ENCODE measurements at places on chromosomes 2 and 18. TPM values are rescaled to one million over a fixed set of nuclear protein-coding genes. Genes with fewer than 3 reads are reported as not detected.

DNA sequence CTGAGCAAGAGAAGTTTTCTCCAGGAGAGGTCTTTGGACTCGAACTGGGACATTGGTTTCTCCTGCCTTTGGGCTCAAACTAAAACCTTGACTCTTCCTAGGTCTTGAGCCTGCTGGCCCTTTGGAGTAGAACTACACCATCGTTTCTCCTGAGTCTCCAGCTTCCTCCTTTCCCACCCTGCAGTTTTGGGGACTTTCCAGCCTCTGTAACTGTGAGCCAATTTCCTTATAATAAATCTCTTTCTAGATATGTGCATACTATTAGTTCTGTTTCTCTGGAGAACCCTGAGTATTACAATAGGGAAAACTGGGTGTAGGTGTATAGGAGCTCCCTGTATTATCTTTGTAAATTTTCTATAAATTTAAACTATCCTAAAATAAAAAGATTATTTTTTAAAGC is 219.8 kb upstream of the AGAP1 start:
- no peak for DNase-seq

DNA sequence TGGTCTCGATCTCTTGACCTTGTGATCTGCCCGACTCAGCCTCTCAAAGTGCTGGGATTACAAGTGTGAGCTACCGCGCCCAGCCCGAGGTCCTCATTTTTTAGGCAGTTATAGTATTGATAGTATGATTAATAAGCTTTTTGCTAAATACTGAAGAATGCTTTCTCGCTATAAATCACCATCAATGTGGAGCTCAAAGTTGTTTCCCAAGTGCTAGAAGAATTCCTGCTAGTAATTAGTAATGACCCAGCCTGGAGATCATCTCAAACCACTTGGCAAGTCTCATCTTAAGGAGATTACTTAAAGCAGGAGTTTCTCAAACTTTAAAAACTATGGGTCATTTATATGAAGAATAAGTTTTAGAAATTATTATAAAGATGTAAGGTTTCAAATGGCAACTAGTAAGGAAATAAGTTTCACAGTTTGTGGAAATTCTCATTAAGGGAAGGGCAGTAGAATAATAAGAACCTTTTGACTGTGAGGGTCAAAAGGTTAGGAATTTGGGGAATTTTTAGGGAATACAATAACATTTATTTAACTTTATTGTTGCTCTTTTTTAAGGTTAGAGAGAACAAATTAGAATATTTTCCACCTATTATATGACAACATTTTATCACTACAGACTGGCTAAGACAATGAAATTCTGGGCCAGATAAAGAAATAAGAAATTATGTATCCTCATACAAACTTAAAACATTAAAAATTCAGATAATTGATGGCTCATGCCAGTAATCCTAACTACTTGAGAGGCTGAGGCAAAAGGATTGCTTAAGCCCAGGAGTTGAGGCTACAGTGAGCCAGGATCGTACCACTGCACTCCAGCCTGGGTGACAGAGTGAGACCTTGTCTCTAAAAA is 148.6 kb upstream of the MAP3K20 start:
- no peak for DNase-seq

GRCh38 chr2:196130039-196130825 is 41.1 kb downstream of the STK17B start:
- no peak for DNase-seq

- DNase-seq: no peak
Observed at GRCh38 chr2:10894264-10894935, 17.3 kb upstream of the KCNF1 start.

GRCh38 chr18:52415131-52415530 is 75.1 kb downstream of the DCC start:
- no peak for DNase-seq

GRCh38 chr18:58087928-58088690 is 44.1 kb downstream of the NEDD4L start:
- peak; percentile 83 for DNase-seq

- DNase-seq: peak; percentile 37
Observed at GRCh38 chr2:158179660-158180059, 78.0 kb downstream of the UPP2 start.

Gene HTR2B
- total RNA-seq: not detected

Gene GAD1
- total RNA-seq: 3.2 TPM

- peak; percentile 35 for DNase-seq
Observed at GRCh38 chr18:47184419-47185050, 8.4 kb upstream of the IER3IP1 start.

GRCh38 chr2:54942373-54942772 is 107.9 kb downstream of the RTN4 start:
- DNase-seq: no peak

Gene SLC4A3
- total RNA-seq: under 0.01 TPM

DNA sequence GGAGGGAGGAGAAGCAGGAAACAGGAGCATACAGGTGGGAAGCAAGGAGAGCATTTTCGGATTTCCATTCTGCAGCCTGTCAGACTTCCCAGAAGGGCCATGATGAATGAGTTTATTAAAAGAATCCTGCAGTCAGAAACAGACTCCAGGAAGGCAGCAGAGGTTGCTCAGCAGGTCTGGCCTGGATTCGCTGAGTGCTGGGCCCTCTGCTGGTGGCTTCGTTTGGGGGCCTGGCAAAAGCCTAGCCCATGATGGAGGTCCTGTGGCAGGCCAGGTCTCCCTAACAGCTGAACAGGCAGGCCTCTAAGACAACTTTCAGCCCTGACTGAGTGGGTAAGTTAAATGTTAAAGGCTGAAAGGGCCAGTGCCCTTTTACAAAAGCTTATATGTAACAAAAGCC is 108.2 kb upstream of the CAPN13 start:
- peak; percentile 23 for DNase-seq

Gene SDC1
- 0.27 TPM for total RNA-seq

- no peak for DNase-seq
Observed at GRCh38 chr2:59584958-59585357, 968.5 kb downstream of the BCL11A start.

Gene NTSR2
- total RNA-seq: not detected

Gene LNPK
- total RNA-seq: 7.3 TPM

Gene GALNT3
- total RNA-seq: 2.2 TPM

DNA sequence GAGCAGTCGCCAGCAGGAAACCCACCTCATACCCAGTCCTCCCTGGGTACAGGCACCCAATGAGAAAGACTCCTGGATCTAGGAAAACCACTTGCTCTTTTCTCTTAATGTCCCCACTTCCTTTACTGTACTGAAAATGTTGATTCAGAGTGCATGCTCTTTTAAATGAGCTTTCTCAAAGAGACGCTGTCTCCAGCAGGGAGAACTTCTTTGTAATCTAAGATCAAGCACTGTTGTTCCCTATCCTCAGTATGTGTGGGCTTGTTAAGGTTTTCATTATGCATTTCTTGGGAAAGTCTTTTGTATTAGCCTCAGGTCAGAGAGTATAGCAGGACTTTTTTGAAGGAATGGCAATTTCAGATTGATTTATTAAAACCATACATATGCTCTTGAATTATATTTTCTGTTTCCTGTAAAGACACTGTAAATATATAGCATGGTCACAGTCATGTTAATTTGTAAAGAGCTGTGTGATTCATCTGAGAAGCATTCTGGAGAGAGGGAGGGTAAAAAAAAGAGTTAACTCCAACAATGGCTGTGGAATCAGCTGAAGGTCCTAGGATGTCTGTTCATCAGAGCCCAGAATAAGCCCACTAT is 178.1 kb downstream of the MGAT5 start:
- DNase-seq: no peak

- no peak for DNase-seq
Observed at GRCh38 chr2:29755233-29755632, 166.2 kb downstream of the ALK start.

GRCh38 chr18:62745089-62745751 is 29.9 kb downstream of the PHLPP1 start:
- no peak for DNase-seq

DNA sequence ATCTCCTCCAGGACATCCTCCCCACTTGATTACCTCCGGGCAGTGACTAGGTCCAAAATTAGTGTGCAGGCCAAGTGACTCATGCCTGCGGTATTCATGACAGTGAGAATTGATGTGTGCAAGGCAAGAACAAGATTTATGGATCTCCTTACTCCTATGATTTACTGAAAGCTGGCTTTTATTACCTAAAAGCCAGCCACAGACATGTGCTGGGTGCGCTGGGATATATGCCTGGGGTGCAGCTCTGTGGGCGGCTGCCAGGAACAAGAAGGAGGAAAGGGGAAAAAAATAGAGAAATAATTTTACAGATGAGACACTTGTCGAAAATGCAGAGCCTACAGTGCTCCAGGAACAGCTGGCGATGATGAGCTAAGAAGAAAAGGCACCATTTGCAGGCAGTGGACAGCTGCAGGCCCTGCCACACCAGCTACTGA is 359.3 kb downstream of the CMPK2 start:
- peak; percentile 0 for DNase-seq

DNA sequence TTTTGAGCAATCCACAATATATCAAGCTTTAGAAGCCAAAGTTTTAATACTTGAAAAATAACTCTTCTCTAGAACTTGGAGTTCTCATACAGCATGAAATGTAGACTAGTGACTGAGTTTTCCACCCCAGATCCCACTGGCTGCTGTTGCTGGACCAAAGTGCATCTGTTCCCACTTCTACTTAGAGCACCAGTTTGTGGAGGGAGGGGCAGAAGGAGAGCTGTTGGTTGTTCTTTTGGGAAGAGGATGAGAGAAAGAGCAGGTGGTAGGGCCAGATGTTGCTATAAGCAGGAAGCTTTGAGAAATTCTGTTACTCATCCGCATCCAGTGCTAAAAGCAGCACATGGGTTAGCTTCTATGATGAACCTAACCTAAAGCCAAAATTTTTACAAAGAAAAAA is 59.0 kb downstream of the MBD2 start:
- no peak for DNase-seq

GRCh38 chr2:143692162-143692561 is 562.9 kb downstream of the ARHGAP15 start:
- no peak for DNase-seq

Gene KYNU
- 0.54 TPM for total RNA-seq

GRCh38 chr2:33307659-33308270 is 168.7 kb upstream of the RASGRP3 start:
- no peak for DNase-seq

Gene SERPINB3
- total RNA-seq: not detected

DNA sequence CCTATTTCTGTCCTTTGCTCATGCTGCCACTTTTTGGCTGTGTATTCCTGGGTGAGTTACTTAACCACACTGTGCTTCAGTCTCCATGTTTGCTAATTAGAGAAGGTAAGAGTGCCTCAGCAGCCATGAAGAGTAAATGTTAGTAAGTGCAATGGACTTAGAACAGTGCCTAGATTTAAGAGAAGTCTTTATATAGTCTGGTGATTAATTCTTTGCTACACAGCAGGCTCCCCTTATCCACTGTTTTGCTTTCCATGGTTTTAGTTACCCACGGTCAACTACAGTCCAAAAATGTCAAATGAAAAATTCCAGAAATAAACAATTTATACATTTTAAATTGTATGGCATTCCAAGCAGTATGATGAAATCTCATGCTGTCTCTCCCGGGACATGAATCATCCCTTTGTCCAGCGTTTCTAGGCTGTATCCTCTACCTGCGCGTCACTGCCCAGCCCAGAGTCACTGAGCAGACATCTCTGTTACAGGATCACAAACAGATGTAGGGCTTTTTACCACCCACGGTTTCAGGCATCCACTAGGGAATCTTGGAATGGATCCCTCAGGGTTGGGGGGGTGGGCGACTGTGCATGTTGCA is 91.0 kb downstream of the CTIF start:
- DNase-seq: no peak

DNA sequence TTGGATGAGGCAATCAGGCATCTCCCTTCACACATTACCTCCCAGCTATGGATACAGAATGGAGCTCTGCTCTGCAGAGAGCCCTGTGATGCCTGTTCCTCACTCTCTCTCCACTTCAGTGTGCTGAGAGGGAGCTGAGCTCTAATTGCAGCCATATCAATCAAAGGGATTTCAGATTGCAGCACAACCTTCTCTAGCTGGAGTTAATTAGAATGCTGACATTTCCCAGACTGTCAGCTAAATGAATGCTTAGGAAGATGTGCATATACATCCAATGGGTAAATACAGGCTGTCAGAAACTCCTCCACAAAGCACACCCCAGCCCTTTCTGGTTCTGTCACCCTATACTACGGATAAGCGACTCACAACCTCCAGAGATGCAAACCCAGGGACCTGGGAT is 402.6 kb downstream of the EIPR1 start:
- no peak for DNase-seq

Gene LHCGR
- total RNA-seq: not detected

DNA sequence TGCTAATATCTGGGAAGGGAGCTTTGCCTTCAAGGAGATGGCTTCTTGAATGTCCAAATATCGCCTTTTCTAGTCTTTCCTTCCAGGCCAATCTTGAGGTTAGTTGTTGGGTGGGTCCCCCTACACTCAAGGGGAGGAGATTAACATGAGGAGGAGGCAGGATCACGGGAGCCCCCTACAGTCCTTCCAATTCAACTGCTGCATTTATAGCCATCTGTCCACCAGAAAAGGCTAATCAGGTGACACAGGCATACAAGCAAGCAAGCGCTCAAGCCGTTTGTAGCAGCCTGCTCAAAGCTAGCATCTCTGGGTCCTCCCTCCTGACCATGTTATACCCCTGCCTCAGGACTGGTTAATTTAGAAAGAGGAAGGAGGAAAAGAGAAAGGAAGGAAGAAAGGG is 87.6 kb downstream of the MRPS9 start:
- DNase-seq: no peak

Gene UGT1A5
- total RNA-seq: not detected

DNA sequence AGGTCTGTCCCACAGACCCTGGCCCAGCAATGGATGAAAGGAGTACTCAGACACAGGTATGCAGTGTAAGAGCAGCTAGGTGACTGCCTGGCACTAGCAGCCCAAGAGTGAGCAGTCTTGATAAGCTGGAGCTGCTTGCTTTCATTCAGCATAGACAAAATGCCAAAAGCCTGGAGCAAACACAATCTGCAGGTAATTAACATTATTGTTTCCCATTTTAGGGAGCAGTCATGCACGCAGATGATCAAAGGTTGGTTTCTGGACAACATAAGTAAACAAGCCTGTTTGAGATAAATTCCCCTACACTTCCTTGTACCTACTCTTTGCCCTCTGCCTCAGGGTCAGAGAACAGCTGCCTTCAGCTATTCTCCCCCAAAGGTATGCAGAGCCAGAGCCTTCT is 73.7 kb upstream of the MSTN start:
- no peak for DNase-seq

Gene CKAP2L
- total RNA-seq: 0.81 TPM

- DNase-seq: peak; percentile 98
Observed at GRCh38 chr2:214809751-214810564, 475 bp upstream of the BARD1 start.

- DNase-seq: no peak
Observed at GRCh38 chr2:11079136-11079824, 76.0 kb upstream of the SLC66A3 start.

Gene PKDCC
- 0.27 TPM for total RNA-seq

Gene IL1RL2
- total RNA-seq: not detected

- DNase-seq: no peak
Observed at GRCh38 chr2:191952515-191953270, 105.8 kb upstream of the CAVIN2 start.

Gene CAPN14
- 1.9 TPM for total RNA-seq

All from hematopoietic multipotent progenitor cell (in vitro differentiated cells).